Activated naive CD4-positive, alpha-beta T cell treated with anti-CD3 and anti-CD28 coated beads, Interleukin-2, amount 50 U/mL, for 72 hours (primary cell): ENCODE measurements at places on chromosomes 1 and 21.

DNA sequence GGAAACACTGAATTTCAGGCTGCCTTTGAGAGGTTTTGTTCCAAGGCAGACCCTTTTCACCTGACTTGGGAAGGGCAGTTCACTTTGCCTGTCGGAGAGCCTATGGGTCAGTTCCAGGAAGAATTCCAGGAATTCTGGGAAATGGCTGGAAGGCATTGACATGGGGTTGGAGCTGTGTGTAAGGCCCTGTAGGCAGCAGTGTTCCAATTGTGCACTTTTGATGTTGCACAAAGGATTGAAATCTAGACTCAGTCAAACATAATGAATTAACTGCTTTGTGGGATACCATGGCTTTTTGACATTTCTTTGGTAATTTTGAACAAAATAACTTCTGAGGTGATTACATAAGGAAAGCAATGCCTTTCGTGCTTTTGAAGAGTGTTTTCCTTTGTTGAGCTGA is 184.6 kb downstream of the SDCCAG8 start:
- DNase-seq, result no peak

- DNase-seq, result no peak
Measured at GRCh38 chr1:220369511-220369910, 97.3 kb upstream of the RAB3GAP2 start.

DNA sequence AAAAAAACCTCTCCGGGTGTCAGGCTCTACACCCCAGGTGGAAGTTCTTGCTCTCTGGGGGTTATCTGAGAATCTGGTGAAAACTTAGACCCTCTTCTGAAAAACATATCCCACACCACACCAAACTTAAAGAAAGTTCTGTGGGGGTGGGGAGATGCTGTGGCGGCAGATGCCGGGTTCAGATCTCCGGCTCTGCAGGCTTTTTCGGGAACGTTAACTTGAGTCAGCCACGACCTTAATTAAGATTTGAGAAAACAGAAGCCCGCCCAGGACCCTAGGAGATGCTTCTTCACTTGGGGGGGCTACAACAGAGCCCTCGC is 2.3 kb downstream of the RCC2 start:
- no peak for DNase-seq

GRCh38 chr1:66628926-66629325 is 95.0 kb downstream of the SGIP1 start:
- DNase-seq, result no peak

DNA sequence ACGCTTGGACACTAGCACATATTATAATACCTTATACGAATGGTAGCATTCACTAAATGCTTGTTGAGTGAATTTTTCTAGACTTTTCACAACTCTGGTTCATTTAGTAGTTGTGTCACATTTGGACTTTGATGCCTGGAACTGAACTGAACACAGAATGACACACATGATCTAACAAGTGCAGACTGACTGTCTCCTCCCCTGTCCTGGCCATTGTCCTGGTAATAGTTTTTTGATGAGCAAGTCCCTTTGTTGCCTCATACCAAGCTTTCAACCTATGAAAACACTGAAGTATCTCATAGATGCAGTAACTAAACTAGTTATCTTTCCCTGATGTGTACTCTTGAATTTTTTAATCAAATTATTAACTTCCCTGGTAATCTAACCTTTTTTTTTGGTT is 66.4 kb downstream of the LRRC8D start:
- no peak for DNase-seq

DNA sequence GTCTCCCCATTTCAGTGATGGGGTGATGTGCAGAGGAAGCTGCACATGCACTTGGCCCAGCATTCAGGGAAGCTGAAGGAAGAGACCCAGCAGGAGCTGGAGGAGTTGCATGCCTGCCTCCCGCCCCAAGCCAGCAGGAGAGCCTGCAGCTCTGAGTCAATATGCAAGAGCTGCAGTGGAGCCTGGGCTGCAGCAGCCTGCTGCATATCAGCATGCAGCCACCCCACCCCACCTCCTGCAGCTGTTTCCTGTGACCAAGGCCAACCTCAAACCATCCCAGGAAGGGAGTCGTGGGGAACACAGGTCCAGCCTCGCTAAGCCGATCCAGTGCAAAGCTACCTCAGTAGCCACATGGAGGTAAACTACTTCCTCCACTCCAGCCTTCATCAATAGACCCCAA is 18.9 kb downstream of the AGT start:
- DNase-seq, result no peak

- DNase-seq, result no peak
Measured at GRCh38 chr1:36520771-36521420, 38.2 kb upstream of the CSF3R start.

DNA sequence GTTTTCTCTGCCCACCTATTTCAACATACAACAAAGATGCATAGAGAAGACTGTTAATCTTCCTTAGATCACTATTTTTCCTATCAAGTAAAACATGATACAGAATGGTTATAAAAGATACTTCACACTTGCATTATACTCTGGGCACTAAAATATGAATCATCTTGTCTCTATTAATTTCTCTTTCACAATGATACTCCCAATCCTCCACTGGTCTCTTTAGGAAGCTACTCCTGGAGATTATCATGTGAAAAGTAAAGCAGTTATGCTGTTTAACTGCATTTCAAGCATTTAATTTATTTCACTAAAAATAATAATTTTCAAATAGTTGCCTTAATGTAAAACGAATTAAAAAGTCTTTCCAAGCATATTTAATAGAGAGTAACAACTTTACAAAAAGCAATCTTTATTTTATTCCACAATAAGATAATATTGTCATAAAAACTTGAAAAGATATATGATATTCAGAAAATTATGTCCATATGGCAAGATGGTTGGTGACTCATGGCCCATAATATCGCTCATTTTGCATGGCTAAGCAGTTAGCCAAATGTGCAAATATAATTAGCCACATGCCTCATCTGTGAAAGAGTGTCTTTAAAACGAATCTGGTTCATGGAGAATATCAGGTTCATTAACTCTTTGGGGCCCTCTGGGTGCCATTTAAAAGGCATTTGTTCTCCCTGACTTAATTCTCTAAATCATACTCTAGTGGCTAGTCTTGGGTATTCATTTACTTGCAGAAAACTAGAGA is 1569.0 kb upstream of the B3GALT2 start:
- no peak for DNase-seq

GRCh38 chr1:82586473-82586872 is 785.7 kb downstream of the ADGRL2 start:
- DNase-seq, result no peak

DNA sequence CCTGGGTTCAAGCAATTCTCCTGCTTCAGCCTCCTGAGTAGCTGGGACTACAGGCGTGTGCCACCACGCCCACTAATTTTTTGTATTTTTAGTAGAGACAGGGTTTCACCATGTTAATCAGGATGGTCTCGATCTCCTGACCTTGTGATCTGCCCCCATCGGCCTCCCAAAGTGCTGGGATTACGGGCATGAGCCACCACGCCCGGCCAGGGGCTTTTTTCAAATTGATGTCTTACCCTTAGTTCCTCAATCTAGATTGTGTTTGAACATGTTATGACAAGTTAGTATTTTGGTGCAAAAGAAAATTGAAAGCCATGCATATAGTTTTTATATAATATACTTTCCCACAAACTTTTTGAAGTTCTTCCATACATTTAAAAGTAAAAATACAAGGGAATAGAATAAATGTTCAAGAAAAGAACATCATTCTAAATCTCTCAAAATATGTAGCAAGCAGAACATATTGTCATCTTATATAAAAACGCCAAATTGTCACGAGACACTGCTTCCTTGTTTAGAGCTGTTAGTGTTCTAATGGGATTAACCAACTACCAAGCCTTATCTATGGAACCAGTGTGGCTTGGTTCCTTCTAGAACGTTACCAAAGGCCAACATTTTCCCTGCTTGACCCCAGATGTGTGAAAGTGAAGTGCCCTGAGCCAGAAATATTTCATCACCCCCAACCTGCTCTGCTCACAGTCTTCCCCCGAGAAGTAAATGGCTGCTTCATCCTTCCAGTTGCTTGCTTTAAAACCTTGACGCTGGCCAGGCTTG is 9.5 kb upstream of the PLEKHM2 start:
- no peak for DNase-seq

- no peak for DNase-seq
Measured at GRCh38 chr21:38937286-38937790, 131.6 kb downstream of the ETS2 start.
